ENCODE measurements at places on chromosomes 6 and 20.
A peak's percentile ranks its signal among the peaks of the same experiment; 100 is the strongest.

- no peak for DNase-seq
These were observed 930 bp downstream of the THBD start for GRCh38 chr20:23048283-23049200.

GRCh38 chr6:154427446-154427845 lies 70.8 kb upstream of the IPCEF1 start:
- DNase-seq, result no peak

GRCh38 chr6:44475779-44476434 lies 88.4 kb downstream of the CDC5L start:
- peak; percentile 89 for DNase-seq

DNA sequence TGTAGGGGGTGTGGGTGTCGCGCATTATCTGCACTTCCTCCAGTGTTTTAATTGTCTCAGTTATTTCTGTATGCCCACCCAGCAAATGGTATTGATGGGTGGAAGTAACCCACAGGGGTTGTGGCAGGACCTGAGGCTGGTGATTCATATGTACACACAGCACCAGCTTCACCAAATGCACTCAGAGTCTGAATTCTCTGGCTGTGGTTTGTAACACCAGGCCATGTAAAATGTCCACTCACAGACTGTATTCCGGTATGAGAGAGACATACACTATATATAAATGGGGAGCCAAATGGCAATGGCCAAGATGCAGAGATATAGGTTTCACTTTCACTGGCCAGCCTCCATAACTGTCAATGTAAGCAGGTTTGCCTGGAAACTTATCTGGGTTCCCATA lies 76.3 kb upstream of the FBXL4 start:
- no peak for DNase-seq

GRCh38 chr20:60402189-60403058 lies 444.2 kb downstream of the CDH26 start:
- no peak for DNase-seq

GRCh38 chr20:57874141-57874540 lies 164.3 kb upstream of the PMEPA1 start:
- peak; percentile 24 for DNase-seq

GRCh38 chr20:46188866-46189541 lies 70.9 kb downstream of the CD40 start:
- DNase-seq, result no peak

DNA sequence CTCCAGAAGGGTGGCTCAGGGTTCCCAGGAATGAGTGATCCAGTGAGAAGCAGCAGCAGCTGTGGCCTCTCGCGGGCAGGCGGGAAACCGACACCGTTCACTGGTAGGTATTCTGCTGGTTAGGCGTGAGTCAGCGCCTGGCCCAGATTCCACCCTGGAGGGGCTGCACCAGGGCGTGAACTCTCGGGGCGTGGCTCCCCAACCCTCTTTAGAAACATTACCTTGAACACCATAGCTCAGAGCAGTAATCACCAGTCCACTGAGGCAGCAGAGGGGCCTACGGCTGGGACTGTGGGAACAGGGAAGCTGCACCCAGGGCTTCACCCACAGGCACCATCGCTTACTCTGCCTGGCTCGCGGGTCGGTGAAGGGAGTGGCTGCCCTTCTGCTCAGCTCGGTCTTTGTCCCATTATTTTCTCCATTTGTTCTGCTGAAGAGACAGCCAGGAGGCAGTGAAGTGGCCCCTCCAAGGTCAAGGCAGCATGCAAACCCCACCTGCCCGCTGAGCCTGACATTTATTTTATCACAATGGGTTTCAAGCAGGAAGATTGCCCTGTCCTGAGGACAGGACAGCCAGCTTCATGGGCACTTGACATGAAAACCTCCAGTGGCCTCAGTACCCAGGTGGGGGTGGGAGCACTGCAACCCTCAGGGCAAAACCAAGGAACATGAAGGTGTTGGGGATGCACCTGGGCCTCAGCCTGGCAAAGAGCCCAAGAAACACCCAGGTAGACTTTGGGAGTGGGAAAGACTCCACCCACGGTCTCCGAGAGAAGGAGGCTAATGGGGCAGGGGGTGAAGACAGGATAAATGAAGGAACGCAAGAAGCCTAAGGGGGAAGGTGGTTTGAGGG lies 51.0 kb upstream of the CD93 start:
- no peak for DNase-seq

- peak; percentile 61 for DNase-seq
These were observed 59.6 kb downstream of the PRDM1 start for GRCh38 chr6:106145741-106146227.

All from activated CD8-positive, alpha-beta memory T cell treated with anti-CD3 and anti-CD28 coated beads for 24 hours (primary cell).